LHCN-M2 (cell line): ENCODE measurements at places on chromosomes 2 and 18. TPM values are rescaled to one million over a fixed set of nuclear protein-coding genes. Genes with fewer than 3 reads are reported as not detected.

DNA sequence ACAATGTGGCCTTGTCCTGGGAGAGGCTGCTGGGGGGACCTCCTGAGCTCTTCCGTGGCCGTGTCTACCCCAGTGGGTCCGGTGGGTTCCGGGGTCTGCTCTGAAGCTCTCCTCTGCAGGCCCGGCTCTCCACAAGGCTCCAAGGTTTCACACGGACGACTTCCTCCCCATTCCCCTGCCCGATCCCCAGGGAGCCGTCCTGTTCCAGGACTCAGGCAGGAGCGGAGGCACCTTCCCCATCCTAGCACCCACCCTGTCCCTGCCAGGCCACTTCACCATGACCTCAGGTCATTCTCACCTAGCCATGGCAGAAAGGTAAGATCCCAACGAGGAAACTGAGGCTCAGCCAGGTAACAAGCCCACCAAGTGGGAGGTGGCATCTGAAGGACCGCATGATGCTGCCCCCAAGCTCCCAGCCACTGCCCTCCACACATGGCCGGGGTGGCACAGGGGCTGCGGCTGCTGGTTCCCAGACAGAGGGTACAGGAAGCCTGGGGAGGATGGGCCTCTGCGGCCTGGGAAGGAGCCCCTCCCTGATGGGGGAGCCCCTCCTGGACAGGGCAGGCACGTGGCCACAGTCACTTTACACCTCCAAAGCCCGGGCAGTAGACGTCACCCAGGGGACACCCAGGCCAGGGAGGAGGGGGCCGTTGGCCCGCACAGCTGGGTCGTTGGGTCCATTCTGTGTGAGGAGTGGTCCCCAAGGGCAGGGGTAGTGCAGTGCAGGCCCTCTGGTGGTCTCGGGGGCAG is 274.0 kb downstream of the NDUFA10 start:
- DNase-seq, result no peak

NT5DC4 gene
- total RNA-seq, result not detected in 2 replicates

DNA sequence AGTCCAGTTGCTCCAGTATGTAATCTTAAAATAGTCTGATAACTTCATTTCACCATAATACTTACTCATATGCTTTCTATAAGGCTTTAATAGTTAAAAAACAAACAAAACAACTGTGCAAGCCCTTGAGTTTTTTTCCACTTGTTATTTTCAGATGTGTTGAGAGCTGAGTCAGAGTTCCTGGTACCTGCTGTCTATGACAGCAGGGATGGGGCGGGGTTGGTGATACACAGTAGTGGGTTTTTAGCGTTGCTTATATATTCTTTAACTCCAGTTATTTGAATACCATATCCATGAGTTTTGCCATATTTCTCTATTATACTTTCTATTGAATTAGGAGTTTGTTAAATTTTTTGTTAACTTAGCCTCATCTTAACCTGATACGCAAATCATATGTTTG is 5.0 kb downstream of the NAPG start:
- DNase-seq, result peak; percentile 18

GRCh38 chr2:241546771-241547498 is 11.6 kb upstream of the BOK start:
- DNase-seq, result peak; percentile 98

DNA sequence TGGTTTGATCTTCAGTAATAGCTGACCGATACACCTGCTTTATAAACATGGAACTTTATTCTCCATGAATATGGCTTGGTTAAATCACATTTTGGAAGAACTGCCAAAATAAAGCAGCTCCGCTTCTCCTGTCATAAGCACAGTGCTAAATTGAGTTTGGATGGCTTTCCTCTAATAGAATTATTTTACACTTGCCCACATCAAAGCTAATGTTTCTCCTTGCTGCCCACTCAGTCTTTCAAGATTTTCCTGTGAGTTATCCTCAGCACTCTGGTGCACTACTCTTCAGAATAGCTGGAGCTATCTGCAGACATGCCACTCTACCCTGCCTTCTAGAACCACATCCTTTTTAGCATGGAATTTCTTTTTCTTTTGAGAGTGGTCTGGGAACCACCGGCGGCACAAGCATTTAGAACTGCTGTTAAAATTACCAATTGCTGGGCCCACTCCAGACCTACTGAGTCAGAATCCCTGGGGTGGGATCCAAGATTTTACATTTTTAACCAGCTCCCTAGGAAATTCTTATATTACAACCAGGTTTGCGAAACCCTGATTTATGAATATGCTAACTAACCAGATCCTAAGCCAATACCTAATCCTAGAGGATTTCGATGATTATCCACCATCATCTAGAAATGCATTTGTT is 283.3 kb downstream of the AFF3 start:
- no peak for DNase-seq

HOXD4 gene
- total RNA-seq, result not detected in 2 replicates

VWC2L gene
- total RNA-seq, result under 0.01 TPM in 1 of 2 replicates, not detected in the other

- no peak for DNase-seq
Observed at GRCh38 chr2:27209621-27210401, 2.0 kb upstream of the ATRAID start.

- no peak for DNase-seq
Observed at GRCh38 chr2:118814368-118814767, 33.1 kb downstream of the EN1 start.

GRCh38 chr18:79944126-79944731 is 7.2 kb downstream of the SLC66A2 start:
- no peak for DNase-seq

CCDC141 gene
- total RNA-seq, result 2.4 and 3.7 TPM in 2 replicates

- no peak for DNase-seq
Observed at GRCh38 chr18:1483385-1483784, 578.7 kb downstream of the ADCYAP1 start.

- DNase-seq, result no peak
Observed at GRCh38 chr2:84121-84520, 37.8 kb upstream of the FAM110C start.
